Activated gamma-delta T cell (primary cell): ENCODE measurements at places on chromosomes 11 and 22.

DNA sequence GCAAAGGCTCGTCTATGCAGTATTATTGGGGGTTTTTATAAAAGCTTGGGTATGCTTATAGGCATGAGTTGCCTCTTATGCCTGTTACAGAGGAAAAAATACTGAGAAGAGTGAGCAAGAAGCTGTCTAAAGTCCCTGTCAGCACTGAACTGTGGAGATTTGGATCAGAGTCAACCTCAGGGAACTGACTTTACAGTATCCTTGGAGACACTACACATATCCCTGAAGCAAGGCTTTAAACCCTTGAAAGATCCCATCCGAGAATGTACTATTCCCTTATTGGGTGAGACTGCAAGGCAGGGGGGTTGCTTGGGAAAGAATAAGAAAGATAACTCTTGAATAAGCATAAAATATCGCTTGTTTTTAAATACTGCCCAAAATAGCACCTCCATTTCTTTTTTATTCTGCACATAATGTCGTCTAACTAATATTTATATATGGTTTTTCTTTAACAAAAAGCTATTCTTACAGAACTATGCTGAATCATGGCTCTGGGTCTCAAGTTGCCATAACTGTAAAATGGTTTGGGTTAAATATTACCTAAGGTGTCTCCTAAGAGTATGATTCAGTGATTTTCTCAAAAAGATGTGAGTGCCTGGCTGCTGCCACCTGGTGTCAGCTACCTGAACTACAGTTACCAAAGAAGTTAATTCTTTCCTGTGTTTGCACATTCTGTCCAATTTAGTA, 1062.8 kb downstream of the DLG2 start:
- DNase-seq, result no peak

- no peak for DNase-seq
Measured at GRCh38 chr11:131832079-131832478, 461.7 kb downstream of the NTM start.

DNA sequence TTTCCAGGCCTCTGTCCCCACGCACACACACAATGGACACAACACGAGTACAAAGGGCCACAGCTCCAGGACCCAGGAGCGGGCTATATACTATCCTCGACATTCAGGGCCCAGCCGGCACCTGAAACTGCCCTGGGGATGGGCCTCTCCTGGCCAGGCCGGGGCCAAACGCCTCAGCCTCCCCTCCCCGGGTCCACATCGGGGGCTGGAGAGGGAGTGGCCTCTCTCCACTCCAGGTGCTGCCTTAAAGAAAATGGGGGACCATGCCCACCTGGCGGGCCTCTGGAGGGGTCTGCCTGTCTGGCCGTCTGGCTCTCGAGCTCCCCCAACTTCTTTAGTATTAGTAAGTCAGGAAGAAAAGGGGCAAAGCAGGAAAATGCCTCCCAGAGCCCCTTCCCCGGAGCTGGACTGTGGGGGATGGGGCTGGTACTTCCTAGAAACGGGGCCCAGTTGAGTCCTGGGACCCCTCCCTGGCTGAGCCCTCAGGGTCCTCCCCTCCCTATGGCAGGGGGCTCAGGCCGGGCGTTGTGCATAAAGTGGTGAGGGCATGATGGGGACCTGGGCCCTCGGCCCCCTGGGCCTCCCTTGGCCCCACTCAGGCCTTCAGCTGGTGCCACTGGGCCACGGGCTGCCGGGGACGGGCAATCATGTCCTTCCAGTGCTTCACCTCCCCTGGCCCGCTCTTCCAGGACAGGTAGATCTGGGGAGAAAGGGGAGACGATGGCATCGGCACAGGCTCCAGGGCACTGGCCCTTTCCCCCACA, 9.7 kb downstream of the LRRC10B start:
- DNase-seq, result no peak

- DNase-seq, result no peak
Measured at GRCh38 chr11:2526808-2527381, 82.1 kb downstream of the KCNQ1 start.

- DNase-seq, result no peak
Measured at GRCh38 chr11:12161137-12161536, 50.7 kb downstream of the MICAL2 start.

GRCh38 chr11:12692229-12693075, 18.2 kb downstream of the TEAD1 start:
- no peak for DNase-seq

DNA sequence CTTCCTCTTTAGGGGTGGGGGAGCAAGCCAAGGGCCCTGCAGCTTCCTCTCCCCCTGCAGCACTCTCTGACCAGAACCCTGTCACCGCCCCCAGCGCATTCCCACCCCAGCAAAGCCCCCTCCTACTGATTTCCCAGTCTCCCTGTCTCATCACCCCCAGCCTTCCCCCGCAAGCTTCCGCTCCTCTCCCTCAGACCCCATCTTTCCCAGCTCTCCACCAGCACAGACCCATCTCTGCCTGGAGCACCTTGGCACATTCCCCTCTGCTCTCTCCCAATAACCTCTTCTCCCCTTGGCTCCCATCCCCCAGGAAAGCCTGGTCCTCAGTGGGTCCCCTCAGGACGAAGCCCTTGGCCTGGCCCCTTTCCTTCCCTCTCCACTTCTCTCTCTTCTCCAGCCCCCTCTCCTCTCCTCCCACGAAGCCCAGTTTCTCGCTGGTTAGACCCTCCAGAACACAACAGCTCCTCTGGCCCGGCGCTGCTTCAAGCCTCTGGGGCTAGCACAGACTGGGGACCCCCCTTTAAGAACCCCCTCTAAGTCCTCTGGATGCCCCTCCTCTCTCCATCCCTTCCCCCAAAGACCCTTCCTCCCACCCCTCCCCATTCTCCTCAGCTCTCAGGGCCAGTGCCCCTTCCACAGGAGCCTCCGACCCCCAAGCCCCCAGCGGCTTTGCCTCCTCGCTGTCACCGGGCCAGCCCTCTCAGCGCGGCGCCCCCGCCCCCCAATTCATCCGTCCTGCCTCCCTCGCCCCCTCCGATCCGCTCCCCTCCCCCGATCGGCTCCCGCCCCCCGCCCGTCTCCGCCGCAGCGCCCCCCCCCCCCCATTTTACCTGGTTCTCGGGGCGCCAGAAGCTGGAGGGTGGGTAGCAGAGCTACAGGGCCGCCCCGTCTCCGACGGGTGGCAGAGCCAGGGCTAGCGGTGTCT, 594 bp downstream of the NRXN2 start:
- DNase-seq, result no peak

- no peak for DNase-seq
Measured at GRCh38 chr11:21988477-21988876, 204.4 kb upstream of the ANO5 start.

DNA sequence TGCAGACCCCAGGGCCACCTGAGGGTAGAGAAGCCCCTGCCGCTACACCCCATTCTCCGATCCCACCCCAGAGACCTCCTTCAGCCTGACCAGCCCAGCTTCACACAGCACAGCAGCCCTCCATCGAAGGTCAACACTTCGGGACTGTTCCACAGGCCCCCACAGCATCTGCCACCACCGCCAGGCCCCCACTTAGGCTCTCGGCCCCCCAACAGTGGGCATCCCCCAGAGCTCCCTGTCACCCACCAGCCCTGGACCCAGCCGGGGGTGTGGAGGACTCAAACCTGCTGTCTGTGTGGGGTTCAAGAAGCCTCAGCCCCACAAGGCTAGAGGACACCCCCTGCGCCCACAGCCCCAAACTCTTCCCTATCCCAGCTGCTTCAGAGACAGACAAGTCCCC, 6.2 kb downstream of the SBF1 start:
- DNase-seq, result no peak

GRCh38 chr22:37047006-37047405, 4.5 kb upstream of the KCTD17 start:
- DNase-seq, result no peak
